Left lung (tissue), 14 donors: ENCODE measurements at places on chromosomes 3 and 15.

GRCh38 chr3:155631323-155632019 is 113.4 kb downstream of the PLCH1 start:
- DNase-seq, result no peak

DNA sequence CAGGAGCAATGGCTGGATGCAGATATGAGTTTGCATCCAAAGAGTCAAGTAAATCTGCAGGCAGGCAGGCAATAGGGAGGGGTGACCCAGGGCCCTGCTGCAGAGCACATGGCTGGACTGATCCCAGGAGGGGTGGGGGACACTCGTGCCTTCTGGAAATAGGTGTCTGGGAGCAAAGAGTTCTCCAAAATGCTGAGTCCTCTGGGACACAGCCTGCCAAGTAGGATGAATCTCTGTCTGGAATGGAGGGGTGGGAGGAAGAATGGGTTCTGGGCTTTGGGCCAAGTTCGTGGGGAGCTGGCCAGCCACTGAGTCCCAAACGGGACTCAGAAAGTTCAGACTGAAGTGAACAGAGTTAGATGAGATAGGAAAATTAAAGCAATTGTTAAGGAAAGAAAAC is 214.5 kb downstream of the MTHFS start:
- DNase-seq, result peak; percentile 22

GRCh38 chr3:149273096-149273751 is 51.6 kb upstream of the CP start:
- DNase-seq, result no peak

- DNase-seq, result no peak
These were observed 1165.6 kb downstream of the NSUN3 start for GRCh38 chr3:95228416-95228815.

DNA sequence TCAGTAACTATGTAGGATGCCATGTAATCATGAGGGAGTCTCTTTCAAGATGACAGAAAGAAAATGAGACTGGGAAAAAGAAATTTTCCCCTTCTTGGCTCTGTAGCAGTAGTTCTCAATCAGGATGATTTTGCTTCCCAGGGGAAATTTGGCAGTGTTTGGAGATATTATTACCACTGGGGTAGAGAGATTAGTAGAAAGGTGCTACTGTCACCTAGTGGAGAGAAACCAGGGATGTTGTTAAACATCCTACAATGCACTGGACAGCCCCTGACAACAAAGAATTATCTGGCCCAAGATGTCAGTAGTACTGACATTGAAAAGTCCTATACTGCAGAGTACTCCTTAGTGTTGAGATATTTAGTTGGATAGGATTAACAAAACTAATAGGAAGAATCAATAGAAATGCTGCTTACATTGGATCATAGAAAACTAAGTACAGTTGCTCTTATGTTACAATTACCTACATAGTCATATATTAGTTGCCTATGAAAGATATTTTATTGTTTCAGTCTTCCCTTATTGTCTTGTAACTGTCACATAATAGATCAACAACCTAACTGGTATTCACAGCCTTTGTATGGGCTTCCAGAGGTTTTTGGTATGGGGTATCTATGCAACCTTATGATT is 433.3 kb downstream of the RAP2B start:
- peak; percentile 26 for DNase-seq

GRCh38 chr15:39843565-39843964 is 60.9 kb upstream of the FSIP1 start:
- DNase-seq, result no peak

- no peak for DNase-seq
These were observed 43.6 kb upstream of the KY start for GRCh38 chr3:134694466-134694865.

- peak; percentile 38 for DNase-seq
These were observed 1.3 kb downstream of the FAM43A start for GRCh38 chr3:194686816-194687637.

GRCh38 chr15:91444656-91445055 is 344.6 kb downstream of the SV2B start:
- DNase-seq, result no peak

GRCh38 chr15:58416963-58417362 is 14.8 kb upstream of the LIPC start:
- no peak for DNase-seq

DNA sequence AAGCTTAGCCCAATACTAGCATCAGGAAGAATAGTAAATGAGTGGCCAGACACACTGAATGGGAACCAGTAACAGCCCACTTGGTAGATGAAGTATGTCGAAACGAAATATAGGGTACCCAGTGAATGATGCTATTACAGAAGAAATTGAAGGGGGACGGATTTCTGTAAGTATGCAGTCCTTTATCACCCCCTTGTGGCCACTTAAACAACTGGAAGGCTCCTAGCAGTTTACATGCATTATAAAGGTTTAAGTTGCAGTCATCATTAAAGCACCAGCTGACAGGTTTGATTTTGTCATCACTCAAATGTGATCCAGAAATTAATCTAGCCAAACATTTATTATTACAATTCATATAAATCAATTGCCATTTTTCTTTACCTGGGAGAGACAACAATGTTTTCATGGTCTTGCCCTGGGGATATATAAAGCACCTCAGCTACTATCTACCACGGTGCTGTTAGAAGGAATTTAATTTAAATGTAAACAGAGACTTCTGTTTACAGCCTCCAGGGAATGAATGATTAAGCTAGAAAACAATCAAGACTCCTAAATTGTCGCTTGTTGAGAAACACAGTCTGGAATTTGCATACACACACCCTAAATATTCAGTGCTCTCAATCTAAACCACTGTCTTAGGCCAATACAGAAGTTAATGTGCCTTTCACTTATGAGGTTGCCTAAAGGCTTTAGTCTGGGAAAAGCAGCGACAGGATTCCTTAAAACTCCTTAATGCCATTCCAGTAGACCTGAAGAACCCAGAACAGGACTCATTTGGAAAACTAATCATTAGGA is 7.8 kb downstream of the EIF1B start:
- DNase-seq, result no peak

- peak; percentile 42 for DNase-seq
These were observed 365.3 kb upstream of the KCNMB2 start for GRCh38 chr3:178170698-178171535.

DNA sequence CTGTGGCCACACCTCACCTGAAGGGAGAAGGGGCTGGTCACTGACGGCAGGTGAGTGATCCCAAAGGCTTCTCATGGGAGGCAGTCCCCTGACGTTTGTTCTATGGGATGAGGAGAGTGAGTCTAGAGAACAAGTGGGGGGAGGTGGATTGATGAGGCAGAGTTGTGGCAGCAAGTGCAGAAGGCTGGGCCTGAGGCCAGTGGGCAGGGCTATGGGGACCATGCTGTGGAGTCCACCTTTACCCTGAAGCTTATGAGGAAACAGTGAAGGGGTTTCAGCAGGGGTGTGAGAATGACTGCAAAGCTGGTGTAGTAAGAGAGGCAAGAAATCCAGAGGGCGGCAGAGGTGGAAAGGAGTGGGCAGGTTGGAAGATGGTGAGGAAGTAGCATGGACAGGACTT is 96.9 kb upstream of the PFN2 start:
- no peak for DNase-seq

DNA sequence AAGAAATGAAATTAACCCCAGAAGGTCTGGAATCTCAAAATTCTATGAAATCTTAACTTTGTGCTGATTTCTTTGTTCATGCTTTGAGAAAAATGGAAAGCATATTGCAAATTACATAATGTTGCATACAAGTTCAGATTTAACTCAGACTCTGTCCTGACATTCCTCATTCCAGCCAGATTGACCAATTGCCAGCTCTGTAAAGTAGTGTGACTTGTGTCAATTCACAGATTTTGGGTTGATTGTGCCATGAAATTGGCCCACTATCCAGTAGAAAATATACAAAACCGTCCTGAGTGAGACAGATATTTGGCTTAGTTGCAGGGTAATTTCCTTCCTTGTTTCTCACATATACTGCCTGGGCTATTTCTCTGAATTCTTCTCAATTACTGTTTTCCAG is 1312.6 kb downstream of the ROBO1 start:
- DNase-seq, result no peak

DNA sequence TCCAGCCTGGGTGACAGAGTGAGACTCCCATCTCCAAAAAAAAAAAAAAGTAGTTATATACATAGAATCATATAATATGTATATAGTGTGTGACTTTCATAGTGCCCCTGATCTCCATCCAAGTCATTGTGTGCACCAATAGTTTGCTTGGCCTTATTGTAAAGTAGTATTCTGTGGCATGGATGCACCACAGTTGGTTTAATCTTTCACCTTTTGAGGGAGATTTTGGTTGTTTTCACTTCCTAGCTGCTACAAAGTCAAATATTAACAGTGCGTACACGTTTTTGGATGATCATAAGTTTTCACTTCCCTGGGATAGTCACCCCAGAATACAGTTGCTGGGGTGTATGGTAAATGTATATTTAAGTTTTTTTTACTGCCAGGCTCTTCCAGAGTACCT is 162.8 kb downstream of the PTPRG start:
- no peak for DNase-seq

DNA sequence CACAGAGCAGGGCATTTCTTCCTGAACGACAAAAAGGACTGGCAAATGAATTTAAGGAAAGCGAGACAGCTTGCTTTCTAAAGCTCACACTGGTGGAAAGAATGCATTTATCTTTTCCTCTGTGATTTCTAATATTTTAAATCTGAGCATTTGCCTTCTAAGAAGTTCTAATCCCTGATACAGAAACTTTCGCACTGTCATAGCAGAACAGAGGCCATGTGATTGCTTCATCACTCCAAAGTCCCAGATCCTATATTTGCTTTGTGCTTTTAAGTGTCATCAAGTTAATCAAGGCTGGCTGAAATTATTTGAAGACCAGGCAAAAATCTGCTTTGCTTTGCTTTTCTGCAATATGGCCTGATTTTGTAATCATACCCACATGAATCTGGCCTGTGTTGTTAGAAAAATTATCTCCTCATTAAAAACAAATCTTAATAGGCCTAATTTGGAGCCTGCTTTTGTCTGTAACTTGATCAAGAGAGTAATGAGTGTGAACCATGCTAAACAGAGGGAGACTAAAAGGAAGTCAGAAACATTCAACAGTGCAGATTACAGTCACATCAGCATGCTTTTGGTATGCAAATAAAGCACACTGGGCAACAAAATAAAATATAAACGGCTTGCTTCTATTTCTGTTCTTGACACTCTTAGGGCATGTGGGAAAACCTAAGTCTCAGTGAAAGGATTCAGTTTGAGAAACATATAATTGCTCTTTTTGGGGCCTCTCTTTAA is 178.2 kb upstream of the ADAMTS9 start:
- no peak for DNase-seq

- no peak for DNase-seq
These were observed 181.4 kb downstream of the OPA1 start for GRCh38 chr3:193774272-193774915.

DNA sequence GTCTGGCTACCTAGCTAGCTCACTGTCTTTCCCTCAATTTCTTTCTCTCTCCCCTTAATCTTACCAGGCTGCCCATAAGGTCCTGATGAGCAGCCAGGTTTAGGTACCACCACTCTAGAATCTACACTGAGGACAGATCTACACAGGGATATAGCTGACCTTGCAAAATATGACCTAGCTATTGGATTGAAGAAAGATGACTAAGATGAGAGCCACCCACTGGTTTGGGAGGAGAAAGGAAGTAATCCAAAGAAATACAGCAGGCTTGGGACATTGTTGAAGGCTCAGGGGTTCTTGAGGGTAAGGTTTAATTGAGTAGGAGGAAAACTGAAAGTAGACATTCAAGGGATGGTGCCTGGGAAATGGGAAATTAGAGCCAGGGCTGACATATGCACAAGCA is 142.0 kb upstream of the TMC3 start:
- DNase-seq, result no peak

- DNase-seq, result no peak
These were observed 5.8 kb downstream of the FMN1 start for GRCh38 chr15:33188641-33189257.

DNA sequence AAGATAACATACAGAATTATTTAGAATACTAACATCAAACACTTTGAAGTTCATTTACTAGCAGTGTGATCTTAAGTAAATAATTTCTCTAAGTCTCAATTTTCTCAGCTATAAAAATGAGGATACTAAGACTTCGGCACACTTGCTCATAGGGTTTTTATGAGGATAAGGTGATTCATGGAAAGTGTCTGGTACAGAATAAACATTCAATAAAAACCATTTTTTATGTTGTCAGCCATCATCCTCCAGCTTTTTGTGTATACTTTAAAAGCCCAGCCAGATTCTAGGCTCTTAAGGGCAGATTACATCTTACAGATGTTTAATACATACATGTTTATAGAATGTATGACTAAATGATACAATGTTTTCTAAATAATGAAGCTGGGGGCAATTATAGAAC is 56.8 kb downstream of the FEZF2 start:
- DNase-seq, result no peak

GRCh38 chr3:169240786-169241486 is 422.6 kb downstream of the MECOM start:
- DNase-seq, result no peak

- no peak for DNase-seq
These were observed 378.1 kb downstream of the TIGIT start for GRCh38 chr3:114671741-114672510.

DNA sequence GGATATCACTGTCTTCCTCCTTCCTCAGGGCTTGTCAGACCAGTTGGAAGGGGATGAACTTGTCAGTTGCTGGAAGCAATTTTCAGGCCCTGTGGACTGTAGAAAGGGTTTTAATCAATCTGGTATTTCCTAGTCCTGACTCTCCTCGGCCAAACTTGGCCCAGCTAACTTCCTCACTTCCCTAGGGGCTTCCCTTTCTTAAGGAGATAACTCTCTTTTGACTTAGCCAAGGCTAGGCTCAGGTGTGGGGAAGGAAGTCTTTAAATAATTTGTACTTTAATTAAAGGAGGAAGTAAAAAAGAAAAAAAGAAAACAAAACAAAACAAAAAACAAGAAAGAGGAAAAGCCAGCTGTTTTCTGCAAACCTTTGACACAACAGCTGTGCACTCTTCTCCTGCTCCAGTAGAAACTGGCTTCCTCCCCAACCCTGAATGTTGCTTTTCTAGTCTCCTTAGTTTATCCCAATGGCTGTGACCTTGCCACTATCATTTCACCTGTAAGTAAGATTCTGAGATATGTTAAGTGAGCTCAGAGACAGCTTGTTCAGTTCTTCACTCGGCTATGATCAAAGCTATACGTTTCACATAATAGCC is 53.0 kb upstream of the ST3GAL6 start:
- DNase-seq, result no peak

DNA sequence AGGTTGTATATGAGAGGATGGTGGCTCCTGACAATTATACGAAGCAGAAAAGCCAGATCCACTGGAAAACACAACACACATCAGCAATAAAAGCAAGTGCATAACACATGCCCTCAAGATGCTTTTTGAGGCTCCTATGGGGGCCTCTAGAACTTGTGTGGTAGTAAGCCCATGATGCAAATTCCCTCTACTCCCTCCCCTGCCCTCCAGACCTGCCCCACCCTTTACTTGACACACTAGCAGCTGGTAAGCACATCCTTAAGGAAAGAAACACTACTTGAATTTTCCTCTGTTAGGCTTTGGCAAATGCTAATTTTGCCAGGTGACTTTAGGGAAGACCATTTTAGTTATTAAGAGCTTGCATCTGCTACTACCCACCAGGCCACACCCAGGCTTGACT is 29.2 kb downstream of the USP4 start:
- no peak for DNase-seq
